Fibroblast of pulmonary artery (primary cell): ENCODE measurements at places on chromosomes 1 and 21.

DNA sequence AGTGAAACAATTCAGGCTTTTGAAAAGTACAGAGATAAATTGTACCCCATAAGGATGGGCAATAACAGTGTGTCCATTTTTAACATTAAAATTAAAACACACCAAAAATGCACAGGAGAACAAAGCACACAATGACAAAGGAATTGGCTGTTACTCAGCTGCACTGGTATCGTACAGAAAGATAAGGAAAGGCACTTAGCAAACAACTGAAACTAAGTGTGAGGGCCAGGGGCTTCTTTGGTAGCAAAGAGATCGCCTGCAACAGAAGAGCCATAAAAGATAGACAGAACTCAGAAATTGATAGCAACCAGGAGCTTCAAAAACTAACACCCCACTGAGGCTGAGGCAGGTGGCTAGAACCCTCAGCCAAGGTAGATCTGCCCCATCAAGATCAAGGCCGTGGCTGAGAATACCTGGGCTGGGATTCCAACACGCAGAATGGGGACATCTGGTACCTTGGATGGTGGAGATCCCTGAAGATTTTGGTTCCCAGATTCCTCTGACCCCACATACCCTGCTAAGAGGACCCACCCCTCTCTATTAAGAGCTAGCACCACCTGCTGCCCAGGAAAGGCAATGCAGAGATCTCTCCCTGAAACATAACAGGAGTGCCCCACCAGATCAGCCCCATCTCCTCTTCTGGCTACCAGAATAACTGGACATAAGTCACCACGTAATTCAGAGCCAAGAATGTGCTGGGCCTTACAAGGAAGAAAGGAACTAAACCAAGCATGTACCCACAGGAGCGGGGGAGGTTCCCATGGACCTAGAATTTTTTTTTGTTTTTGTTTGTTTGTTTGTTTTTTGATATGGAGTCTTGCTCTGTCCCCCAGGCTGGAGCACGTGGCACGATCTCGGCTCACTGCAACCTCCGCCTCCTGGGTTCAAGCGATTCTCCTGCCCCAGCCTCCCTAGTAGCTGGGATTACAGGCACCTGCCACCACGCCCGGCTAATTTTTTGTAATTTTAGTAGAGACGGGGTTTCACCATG is 16.2 kb downstream of the PLEKHO1 start:
- peak; percentile 71 for DNase-seq

- DNase-seq, result no peak
These were observed 22.9 kb upstream of the CLSTN1 start for GRCh38 chr1:9846611-9847171.

- DNase-seq, result no peak
These were observed 9.0 kb downstream of the PPP1R12B start for GRCh38 chr1:202357506-202357905.

- DNase-seq, result no peak
These were observed 63.1 kb upstream of the CD34 start for GRCh38 chr1:207973898-207974568.

- no peak for DNase-seq
These were observed 161.7 kb downstream of the PBX1 start for GRCh38 chr1:164720440-164721227.

DNA sequence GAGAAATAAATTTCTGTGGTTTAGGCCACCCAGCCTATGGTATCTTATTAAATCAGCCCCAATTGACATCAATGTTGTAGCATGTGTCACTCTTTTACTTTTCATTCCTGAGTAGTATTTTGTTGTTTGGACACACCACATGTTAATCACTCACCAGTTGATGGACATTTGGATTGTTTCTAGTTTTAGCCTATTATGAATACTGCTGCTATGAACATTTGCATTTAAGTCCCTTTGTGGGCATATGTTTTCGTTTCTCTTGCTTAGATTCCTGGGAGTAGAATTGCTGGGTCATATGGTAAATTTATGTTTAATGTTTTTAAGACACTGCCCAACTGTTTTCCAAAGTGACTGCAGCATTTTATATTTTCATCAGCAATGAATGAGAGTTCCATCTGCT is 50.2 kb upstream of the NUF2 start:
- no peak for DNase-seq

GRCh38 chr1:183293876-183294275 is 107.8 kb downstream of the LAMC2 start:
- no peak for DNase-seq

- DNase-seq, result peak; percentile 82
These were observed 38.2 kb downstream of the ETS2 start for GRCh38 chr21:38843806-38844503.

DNA sequence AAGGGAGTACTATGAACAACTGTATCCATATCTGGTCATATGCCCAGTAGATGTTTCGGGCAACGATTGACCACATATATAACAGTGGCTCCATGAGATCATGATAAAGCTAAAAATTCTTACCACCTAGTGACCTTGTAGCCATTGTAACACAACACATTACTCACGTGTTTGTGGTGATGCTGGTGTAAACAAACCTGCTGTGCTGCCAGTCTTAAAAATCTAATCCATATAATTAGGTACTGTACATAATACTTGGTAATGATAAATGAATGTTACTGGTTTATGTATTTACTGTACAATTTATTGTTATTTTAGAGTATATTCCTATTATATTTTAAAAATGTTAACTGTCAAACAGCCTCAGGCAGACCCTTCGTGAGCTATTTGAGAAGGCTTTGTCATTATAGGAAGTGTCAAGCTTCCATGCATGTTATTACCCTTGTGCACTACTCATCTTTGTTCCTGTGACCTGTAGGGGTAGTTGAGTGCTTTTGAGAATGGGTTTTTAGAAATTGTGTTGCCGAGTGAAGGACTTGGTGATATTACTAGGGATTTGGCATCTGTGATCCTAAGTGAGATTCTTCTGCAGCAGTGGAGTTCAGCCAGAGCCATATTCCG is 23.6 kb downstream of the DIP2A start:
- no peak for DNase-seq

- DNase-seq, result no peak
These were observed 172.5 kb downstream of the CTH start for GRCh38 chr1:70583522-70583921.

GRCh38 chr21:45087022-45087823 is 12.8 kb downstream of the ADARB1 start:
- DNase-seq, result no peak

DNA sequence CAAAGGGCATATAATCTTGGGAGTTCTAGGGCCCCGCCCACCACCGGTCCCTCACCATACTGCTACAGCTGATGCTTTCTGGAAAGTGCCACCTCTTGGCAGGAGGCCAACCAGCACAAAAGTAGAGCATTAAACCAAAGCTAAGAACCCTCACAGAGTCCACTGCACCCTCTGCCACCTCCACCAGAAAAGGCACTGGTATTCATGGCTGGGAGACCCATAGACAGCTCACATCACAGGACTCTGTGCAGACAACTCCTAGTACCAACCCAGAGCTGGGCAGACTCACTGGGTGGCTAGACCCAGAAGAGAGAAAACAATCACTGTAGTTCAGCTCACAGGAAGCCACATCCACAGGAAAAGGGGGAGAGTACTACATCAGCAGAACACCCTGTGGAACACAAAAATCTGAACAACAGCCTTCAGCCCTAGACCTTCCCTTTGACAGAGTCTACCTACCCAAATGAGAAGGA is 10.8 kb downstream of the THEM4 start:
- no peak for DNase-seq

DNA sequence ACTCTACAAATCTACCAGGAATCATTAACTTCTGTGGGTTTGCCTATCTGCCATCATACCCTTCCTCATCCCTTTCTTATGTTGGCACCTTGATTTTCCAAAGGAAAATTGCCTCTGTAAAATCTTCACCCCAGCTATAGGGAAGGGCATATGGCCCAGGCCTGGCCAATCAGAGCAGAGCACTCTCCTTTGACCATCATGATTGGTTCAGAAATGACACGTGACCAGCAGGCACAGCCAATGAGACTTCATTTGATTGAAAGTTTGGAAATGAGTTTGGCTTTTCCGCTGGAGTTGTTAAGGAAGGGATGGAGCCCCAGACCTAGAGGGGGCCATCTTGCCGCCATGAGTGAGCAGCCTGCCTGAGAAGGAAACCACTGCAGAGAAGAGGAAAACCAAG is 35.1 kb upstream of the IFFO2 start:
- no peak for DNase-seq

- peak; percentile 18 for DNase-seq
These were observed 113.5 kb downstream of the LHX9 start for GRCh38 chr1:198030682-198031081.

- DNase-seq, result no peak
These were observed 1.4 kb downstream of the RNF207 start for GRCh38 chr1:6207075-6207885.

DNA sequence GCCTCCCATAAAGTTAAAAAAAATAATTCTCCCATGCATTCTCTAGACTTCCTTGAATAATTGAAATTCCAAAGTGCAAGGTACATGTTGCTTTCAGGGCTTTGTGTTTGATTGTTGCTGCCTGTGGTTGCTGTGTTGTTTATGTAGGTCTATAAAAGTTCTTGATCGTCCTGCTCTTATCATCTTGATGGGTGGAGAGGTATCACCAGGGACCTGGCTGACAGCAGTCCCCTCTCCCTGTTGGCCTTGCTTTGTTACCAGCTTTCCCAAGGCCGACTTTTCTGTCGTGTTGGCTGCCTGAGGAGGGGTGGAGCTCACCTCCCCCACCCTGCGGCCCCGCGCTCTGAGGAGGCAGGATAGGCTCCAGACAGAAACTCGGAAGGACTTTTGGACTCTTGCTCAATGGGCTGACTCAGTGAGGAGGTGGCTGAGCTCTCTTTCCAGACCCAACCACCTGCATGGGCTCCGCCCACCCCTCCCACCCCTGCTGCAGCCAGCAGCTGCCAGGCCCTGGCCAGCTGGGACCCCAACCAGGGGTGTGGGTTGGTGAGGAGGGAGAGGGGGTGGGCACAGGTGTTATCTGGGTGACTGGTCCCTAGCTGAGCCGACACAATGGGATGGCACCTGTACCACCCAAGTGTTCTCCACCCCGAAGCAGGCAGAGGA is 2.0 kb downstream of the INAVA start:
- DNase-seq, result peak; percentile 28

DNA sequence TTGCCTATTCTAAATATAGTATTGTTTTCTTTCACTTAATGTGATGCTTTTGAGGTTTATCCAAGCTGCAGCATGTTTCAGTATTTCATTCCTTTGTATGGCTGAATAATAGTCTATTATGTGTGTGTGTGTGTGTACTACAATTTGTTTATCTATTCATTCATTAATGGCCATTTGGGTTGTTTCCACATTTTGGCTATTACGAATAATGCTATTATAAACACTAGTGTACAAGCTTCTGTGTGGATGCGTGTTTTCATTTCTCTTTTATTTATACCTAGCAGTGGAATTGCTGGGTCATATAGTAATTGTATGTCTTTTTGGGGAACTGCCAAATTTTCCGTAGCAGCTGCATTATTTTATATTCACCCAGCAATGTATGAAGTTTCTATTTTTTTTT is 15.0 kb upstream of the THEM5 start:
- DNase-seq, result no peak

DNA sequence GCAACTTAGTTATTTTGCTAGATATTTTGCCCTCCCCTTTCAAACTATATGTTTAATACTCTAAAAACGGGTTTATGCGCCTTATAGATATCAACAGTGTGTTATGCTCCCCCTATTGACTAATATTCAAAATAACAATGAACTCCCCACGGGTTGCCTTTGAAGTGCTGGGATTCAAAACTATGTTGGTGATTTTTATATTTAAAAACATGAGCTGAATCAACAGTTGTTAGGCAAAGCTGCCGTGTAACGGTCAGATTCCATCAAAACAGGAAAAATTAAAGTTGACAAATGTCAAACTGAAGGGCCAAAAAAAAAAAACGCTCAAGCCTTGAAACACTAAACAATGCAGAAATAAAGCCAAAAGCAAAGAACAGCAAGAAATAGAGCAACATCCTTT is 2.5 kb downstream of the TGFBR3 start:
- peak; percentile 67 for DNase-seq

GRCh38 chr1:19330449-19331135 is 18.5 kb downstream of the SLC66A1 start:
- DNase-seq, result no peak

- no peak for DNase-seq
These were observed 1.1 kb downstream of the PLXNA2 start for GRCh38 chr1:208242941-208243526.

GRCh38 chr1:50097021-50097679 is 11.6 kb upstream of the ELAVL4 start:
- DNase-seq, result no peak

- DNase-seq, result peak; percentile 1
These were observed 1206.0 kb upstream of the TMPRSS15 start for GRCh38 chr21:19609611-19610010.

GRCh38 chr1:194043984-194044755 is 857.8 kb upstream of the B3GALT2 start:
- DNase-seq, result peak; percentile 57

DNA sequence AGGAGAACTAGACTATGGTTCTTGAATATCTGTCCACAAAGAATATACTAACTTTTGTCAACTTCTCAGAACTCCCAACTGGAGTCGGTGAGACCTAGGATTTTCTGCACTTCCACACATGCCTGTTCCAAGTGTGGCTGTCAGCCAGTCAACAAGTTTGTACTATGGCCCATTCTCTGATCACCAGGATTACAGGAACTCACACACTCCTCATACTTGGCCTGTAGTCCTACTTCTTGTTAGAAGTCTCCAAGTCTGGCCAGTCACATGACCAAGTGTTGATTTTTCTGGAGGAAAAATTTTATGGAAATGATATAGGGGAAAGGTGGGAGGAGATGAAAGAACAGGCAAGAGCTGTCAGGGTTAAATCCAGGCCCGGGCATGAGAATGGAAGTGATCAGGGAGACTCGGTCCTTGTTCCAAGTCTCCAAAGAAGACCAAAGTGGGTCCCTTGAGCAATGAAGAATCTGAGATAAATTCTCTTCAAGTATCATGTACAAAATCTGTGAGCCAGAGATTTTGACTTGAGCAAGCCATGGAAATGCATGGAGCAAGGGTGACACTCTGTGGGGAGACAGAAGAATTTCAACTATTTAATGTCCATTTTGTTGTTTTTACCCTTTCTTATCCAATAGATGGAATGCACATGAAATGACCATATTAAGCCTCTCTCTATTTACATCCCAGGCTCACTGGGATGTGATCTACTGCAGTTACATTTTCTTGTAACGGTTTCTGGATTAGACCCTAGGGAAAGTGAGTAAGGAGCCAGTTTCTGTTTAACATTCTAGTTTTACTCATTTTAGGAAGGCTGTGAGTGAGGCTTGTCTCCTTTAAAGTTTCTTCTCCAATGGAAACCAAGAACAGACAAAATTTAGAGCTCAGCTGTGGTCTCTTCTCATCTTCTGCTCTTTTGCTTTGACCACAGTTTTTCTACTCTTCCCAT is 320.9 kb downstream of the ASTN1 start:
- DNase-seq, result peak; percentile 52

DNA sequence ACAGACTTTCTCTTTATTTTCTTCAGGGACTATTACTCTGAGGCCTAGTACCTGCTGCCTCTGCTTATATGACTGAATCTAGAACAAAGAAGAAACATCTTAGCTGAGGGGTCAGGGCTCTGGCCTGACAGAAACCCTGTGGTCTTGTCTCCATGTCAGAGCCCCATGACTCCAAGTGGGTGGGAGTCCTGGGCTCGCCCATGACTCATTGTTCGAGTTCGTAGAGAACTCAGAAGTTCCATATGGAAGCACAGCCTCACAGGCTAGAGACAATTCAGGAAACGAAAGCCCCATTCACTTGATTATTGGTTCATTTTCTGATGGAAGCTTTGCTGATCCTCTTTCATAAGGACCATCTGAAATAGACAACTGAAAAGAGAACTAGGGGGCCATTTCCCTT is 73.2 kb downstream of the CD58 start:
- DNase-seq, result peak; percentile 51

GRCh38 chr1:93800856-93801255 is 78.2 kb downstream of the DNTTIP2 start:
- DNase-seq, result no peak
